ENCODE measurements at places on chromosomes 5 and 9.

GRCh38 chr9:133690081-133690561, 48.0 kb downstream of the SARDH start:
- no peak for DNase-seq

DNA sequence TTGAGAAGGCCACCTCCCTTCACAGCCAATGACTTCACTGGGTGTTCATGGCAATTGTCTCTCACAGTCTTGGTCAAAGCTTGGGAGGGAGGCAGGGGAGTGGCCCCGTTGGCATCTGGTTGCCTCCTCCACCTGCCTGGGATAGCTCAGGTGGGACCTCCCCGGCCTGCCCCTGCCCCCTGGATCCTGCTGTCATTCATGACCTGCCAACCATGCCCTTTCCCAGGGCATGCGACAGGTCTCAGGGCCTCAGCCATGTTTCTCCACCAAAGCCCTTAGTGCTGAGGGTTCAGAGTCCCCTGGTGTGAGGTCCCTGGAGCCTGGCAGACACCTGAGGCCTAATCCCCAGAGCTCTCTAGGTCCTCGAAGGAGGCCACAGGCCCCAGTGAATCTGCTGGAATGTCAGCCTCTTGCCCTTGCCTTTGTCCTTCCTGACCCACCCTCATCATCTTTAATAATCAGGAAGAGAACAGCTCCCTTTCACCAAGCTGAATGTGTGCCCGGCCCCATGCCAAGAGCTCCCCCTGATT, 5.6 kb downstream of the DAB2IP start:
- DNase-seq, result no peak

- no peak for DNase-seq
These were observed 72.3 kb upstream of the BOD1 start for GRCh38 chr5:173688703-173689102.

- DNase-seq, result no peak
These were observed 29.4 kb upstream of the TNIP1 start for GRCh38 chr5:151110122-151110681.

DNA sequence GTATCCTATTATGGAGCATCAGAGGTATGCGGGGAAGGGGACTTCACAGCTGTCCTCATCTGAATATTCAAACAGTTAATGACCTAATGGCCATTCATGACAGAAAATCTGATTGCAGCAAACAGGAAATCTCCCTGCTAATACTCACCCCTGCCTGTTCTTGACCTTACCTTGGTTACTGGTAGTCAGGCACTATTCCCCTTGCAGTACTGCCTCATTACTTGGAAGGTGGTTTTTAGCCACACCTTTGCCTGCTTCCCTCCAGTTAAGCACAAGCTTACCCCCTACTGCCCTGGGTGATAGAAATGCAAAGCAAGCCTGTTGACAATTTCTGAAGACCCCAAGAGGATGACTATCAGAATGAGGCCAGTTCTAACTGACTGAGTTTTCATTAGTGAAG, 332.4 kb downstream of the NTRK2 start:
- DNase-seq, result no peak

GRCh38 chr5:167953151-167953798, 338.2 kb upstream of the WWC1 start:
- no peak for DNase-seq
